NCI-H2029 (cell line): ENCODE measurements at places on chromosomes 3 and 15.

GRCh38 chr3:37138816-37139215, 35.6 kb downstream of the LRRFIP2 start:
- DNase-seq: no peak

DNA sequence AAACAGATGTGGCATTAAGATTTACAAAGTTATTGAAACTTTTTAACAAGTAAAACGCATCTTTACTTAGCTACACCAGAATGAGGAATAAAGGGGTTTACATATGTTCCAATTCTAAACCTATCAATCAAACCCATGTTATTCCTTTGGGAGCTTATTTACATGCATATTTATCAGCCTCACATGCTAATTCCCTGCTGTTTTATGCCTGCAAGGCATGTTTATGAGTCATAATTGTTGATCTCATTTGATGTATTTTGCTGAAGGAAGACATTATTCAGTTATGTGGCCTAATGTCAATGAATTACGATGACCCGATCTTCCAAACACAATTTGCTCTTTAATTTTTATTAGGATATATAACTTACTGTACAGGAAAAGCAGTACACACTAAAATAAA, 272.9 kb downstream of the TBC1D5 start:
- no peak for DNase-seq

DNA sequence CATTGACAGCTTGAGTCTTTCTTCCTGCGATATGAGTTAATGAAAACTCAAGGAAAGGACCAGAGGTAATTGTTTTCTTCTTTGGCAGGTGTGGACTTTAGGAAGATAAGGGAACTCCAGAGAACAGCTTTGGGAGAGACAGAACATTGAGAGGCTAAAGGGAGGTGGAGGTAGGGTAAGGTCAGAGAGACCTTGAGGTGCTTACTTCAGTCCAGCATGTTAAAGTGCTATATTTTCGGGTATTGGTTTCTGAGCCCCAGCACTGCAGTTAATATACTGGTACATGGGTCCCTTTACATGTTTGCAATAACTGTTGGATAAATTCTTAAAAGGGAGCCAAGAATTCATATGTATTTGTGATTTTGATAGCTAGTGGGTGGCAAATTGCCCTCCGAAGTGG, 322.1 kb downstream of the THSD4 start:
- no peak for DNase-seq

GRCh38 chr3:176521531-176522175, 675.6 kb downstream of the TBL1XR1 start:
- no peak for DNase-seq

DNA sequence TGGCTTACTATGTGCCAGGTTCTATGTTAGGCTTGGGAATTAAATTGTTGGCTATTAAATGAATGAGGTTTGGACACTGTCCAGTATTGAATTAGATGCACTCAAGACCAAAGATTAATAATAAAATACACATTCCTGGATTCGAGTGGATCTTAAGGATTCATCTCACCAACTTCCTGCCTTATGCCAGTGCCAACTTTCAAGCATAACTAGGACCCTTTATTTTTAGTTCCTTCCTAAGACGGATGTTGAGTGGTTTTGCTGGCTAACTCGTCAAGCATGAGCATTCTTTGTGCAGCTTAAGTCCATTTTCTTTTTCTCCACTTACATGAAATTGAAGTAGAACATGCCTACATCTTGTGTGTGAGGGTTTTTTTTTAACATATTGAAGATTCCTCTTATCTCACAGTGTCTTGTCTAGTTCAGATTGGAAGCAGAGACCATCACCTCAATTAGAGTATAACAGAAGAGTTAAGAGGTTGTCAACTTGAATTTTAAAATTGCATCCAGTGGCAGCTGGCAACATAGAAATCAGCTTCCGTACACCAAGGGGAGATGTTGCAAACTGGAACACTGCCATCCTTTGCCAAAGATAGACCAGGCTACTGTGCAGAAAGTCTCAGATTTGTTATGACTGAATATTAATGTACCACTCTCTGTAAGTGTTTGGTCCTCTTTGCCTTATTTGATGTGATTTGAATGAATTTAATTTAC, 106.3 kb upstream of the BFSP2 start:
- no peak for DNase-seq

GRCh38 chr3:118101891-118102290, 932.8 kb downstream of the IGSF11 start:
- no peak for DNase-seq
